ENCODE measurements at places on chromosomes 11 and 22.

GRCh38 chr11:19410032-19410431 is 169.3 kb upstream of the E2F8 start:
- DNase-seq: no peak

GRCh38 chr22:24460418-24461089 is 33.2 kb downstream of the ADORA2A start:
- no peak for DNase-seq

GRCh38 chr11:19672586-19673206 is 39.9 kb upstream of the NAV2 start:
- no peak for DNase-seq

DNA sequence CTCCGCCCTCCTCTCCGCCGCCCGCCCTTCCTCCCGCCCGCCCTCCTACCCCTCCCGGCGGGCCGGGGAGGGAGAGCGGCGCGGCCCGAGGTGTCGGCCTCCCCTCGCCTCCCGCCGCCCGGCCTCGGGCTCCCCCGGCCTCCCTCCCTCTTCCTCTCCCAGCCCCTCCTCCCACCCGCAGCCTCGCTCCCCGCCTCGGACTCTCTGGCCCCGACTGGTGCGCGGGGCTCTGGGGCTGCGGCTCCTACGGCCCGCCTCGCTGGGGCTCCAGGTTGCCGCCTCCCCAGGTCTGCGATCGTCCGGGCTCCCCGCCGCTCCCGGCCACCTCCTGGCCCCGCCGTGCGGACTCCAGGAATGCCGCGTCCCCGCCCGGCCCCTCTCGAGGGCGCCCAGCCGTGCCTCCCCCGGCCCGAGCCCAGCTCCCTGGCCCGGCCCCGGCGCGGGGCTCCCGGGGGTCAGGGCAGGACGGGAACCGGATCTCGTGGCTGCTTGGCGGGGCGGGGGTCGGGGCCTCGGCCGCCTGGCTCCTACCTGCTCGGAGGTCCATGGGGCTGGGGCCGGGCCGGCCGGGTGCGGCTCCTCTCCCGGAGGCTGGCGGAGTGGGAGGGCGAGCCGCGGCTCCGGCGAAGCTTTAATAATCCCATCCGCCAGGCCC is at the start of gene CLCF1:
TSS of gene CLCF1 (minus strand) at position 606 of the 655 bp plus-strand sequence. CDS start at position 547, 59 bp downstream.
- DNase-seq: no peak

GRCh38 chr22:17733466-17733865 is 40.8 kb downstream of the BID start:
- DNase-seq: no peak

GRCh38 chr11:43810929-43811596 is 69.6 kb upstream of the ALKBH3 start:
- no peak for DNase-seq

DNA sequence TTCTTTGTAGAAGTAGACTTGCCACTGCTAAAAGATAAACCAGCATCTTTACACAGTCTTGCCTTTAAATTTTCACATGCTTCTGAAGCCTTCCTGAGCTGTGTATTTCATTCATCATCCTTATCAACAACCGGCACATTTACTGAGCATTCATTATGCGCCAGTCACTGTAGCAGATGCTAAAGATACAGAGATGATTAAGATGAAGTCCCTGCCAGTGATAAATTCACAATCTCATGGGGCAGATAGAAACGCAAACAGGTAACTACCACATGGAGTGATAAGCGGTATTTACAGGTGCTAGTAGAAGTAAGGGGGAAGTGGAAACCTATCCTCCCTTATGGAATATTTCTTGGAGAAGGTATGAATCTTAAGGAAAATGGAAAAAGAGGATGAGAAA is 67.2 kb downstream of the PRCP start:
- DNase-seq: no peak

DNA sequence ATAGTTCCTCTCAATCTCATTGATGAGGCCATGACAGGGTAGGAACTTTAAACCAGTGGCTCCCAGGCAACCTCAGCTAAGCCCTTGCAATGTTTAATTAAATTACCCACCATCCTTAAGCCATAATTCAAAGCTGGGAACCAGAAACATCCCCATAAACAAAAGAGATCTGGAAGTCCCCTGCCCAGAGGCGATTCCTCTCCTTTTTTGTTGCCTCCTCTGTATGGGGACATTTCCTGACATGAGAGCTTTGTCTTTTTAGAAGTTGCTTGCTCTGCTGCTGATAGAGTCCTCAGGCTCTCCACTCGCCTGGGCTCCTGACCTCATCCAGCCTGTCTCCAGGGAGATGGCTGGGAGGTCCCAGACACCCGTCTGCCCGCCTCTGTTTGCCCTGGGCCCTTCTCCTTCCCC is 3.2 kb downstream of the DTX4 start:
- no peak for DNase-seq
